ENCODE measurements at places on chromosomes 13 and 19.

GRCh38 chr13:62357887-62358645 is 942.4 kb upstream of the PCDH20 start:
- DNase-seq: peak; percentile 8

- DNase-seq: peak; percentile 56
Observed at GRCh38 chr19:12983542-12984142, 11.6 kb upstream of the NFIX start.

DNA sequence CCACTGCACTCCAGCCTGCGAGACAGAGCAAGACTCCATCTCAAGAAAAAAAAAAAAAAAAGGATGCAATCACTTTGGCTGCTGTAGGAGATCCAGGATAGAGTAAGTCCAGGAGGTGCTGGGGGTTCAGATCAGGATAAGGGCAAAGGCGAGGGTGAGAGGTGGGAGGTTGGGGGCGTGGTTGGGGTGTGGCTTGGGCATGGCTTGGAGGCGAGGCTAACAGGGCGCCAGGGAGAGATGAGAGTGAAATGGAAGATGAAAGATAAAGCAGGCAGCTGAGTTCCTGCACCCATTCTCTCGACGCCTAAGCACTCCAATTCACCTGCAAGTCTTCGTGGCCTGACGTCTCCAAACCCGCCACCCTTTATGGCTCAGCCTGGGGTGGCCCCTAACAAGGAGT is 25.0 kb upstream of the ZNRF4 start:
- no peak for DNase-seq

DNA sequence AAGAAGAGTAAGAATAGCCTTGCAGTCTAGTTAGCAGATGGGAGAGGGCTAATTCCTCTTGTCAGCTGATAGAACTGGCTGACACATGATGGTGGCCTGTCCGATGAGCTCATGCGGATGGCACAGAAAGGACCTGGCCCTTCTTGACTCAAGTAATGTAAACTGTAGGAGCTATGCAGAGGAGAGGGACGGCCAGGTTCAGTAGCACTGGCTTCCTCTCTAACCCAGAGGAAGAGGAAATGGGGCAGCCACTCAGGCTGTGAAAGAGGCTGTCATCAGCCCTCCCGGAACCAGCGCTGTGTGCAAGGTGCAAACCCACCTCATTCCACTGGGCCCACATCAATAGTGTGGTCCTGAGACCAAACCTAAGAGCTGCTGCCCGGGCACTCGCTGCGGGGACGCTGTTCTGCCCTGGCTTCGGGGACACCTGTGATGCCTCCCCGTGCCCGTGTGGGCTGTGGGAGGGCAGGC is 30.8 kb upstream of the USE1 start:
- DNase-seq: no peak

DNA sequence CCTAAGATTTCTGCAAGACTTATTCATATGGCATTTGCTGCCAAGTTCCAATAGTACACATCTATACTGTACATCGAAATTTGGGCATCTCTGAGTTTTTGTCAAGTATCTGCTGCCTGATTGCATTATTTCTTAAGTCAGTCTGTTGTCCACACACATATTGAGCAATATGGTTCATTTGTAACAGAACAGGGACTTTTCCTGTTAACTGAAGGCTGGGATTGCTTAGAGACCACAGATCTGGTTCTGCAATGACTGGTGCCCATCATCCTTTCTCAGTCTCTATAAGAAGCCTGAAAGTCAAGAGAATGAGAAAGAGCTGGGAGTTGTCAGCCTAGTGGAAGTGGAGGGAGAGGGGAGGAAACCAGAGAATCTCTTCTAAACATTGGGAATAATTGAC is 22.5 kb upstream of the MYCBP2 start:
- DNase-seq: no peak

All from NCI-H446 (cell line).